ENCODE measurements at places on chromosomes 5 and 9.

DNA sequence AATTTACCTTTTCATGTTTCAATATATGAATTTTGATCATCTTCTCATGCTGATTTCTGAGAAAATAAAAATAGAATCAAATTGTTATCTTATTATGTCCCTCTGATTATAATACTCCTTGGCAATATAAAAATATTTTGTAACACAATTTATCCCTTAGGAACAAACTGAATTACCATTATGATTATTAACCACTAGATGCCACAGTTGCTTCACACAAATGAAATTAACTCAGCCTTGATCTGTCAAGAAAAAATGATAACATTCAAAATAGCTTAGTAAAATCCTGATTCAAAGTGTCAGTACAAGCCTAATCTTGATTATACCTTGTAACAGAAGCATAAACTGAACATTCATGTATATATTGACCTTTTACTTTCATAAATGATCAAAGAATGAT is 4.8 kb upstream of the CHSY3 start:
- DNase-seq: peak; percentile 26

DNA sequence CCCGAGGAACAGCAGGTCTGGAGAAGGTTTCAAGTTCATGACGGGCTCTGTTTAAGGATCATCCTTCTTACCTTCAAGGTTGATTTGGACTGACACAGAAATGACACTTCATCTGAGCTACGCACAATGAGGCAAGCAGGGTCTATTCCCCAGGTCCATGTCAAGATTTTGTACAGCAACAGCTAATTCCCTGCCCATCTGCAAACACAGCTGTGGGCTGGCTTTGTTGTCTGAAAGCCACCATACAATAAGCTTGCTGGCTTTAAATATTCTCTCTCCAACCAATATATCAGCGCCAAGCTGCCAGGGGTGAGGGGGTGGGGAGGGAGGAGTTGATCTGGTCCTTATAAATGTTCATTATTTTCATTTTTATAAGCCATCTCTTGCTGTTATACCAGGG is 92.0 kb downstream of the OTULIN start:
- DNase-seq: no peak

DNA sequence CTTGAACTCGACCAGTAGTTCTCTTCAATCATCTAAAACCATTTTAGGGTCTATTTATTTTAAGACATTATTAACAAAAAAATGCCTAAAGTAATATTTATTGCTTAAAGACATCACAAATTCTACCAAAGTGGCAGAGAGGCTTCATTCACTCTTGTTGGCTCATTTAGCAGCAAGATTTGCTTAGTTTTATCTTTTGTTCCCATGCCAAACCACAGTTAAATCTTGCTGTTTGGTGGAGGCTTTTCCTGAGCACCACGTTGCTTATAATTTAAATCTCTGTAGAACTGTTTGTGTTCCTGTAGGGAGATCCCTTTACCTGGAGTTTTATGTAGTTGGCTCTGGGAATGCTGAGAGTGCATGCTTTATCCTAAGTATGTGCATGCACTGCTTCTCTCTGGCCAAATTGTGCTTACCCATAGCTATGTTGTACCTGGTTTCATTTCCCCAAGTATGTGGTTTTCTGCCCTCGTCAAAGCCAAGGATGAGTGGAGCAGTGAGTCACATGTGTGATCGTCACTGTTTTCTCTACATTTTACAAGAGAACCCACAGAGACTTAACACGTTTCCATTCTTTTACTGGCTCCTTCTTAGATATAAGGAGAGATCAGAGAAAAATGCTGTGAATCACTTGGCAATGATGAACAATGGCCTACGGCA is 42.1 kb upstream of the MAST4 start:
- DNase-seq: peak; percentile 29

GRCh38 chr9:89868100-89868499 is 263.3 kb downstream of the GADD45G start:
- DNase-seq: no peak

DNA sequence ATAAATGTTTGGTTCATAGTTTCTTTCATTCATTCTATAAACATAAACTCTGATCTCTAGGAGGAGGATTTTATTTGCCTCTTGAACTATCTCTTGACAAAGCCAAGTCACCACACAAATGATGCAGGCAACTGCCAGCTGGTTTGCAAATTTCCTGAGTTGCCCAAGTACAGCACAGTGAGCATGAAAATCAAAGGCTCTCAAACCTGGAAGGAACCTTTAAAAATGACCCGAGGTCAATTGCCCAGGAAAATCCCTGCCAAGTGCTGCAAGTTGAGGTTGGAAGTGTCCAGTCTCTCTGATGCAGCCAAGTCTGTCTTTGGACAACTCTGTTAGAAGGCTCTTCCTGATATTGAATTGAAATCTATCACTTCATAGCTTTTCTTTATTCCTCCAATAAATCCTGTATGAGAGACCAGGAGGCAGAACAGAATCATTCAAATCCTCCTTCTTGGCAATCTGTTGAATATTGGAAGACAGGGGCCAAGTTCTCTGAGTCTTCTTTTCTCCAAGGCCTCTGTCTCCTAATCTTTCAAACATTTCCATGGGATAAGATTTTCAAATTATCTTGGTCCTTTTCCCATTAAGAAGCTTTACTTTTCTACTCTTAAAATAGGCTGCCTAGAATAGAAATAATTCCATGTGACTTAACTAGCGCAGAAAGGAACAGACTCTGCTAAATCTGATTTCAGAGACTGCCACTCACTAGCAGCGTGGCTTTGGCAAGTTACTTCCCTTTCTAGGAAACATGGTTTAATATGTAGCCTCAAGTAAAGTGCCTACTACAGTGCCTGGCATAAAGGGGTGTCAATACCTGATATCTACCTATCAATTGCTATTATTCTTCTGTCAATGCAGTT is 159.2 kb downstream of the SNX18 start:
- DNase-seq: no peak

GRCh38 chr5:76303921-76304320 is 99.2 kb upstream of the IQGAP2 start:
- no peak for DNase-seq

All from LoVo (cell line).